ENCODE measurements at places on chromosomes 11 and 22. TPM values are rescaled to one million over a fixed set of nuclear protein-coding genes. Genes with fewer than 3 reads are reported as not detected.

SLC22A9 gene
- total RNA-seq = not detected

PYGM gene
- total RNA-seq = 183 TPM

OR2AG1 gene
- total RNA-seq = not detected

OR51B5 gene
- total RNA-seq = not detected

GRCh38 chr22:40423310-40423688 lies 52.9 kb downstream of the SGSM3 start:
- no peak for DNase-seq

RCOR2 gene
- total RNA-seq = 9.9 TPM

- DNase-seq = peak; percentile 4
Observed at GRCh38 chr22:46024136-46024840, 47.3 kb upstream of the WNT7B start.

DNA sequence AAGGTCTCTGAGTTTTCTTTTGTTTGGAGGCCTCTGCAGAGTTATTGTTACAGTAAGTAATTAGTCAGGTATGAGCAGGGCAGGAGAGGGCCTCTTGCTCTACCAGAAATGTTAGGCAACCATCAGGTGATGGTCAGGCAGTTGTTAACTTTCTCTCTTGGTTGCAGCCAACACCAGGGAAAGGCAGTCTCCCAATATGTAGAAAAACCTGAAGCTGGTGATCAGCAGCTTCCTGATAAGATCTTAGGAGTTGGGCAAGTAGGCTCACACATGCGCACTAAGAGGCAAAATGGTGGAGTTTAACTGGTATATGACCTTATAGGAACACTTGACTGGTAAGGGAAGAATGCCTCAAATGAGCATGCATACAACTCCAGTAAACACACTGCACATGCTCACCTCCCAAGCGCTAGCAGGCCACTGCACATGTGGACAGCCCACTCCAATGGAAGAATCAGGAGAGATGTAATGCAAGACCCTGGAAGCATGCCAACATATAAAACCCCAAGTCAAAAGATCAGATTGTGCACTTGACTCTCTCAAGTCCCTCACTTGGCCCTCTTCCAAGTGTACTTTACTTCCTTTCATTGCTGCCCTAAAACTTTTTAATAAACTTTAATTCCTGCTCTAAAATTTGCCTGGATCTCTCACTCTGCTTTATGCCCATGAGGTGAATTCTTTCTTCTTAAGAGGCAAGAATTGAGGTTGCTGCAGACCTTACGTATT lies 23.7 kb upstream of the SLC35F2 start:
- DNase-seq = no peak

GRCh38 chr11:20623252-20623651 lies 23.8 kb downstream of the SLC6A5 start:
- no peak for DNase-seq

DNA sequence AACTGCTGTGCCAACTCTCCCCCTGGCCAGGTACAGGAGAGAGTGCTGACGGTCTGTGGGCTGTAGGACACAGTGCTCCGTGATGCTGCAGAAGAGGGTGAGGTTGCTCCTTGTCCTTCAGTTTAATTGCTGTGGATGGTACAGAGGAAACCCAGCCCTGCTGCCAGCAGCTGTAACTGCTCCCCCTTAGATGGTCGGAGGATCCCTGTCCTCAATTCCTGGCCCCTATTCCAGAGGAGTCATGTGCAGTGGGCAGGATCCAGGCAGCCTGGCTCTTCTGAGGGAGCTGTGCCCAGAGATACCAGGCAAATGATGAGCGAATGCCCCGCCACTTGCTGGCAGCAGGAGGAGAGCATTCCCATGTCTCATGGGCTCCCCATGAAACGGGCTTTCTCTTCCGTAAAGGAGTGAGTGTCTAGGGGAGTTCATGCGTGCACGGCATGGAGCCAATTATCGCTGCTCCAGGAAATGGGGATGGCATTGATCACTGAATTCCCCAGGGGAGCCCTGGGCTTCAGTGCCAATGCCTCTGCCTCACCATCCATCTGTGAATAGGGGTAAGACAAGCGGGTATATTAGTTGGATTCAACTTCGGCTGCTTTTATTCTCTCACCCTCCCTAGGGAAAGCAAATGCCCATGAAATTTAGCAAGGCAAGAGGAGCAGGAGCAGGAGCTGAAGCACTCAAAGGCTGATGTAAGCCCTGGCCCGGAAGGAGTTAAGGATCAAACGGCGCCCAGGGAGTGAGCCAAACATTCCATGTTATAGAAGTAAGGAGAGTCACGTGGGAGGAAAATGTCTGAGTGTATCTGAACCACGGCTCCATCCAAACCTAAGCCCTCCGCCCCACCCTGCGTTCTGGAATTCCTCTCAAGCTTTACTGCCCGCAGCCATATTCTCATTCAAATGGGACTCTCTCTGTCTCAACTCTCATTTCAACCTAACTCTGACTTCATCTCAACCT lies 51.0 kb upstream of the CSNK2A3 start:
- DNase-seq = peak; percentile 60

GRCh38 chr11:71298761-71299181 lies 46.4 kb upstream of the SHANK2 start:
- no peak for DNase-seq

DNA sequence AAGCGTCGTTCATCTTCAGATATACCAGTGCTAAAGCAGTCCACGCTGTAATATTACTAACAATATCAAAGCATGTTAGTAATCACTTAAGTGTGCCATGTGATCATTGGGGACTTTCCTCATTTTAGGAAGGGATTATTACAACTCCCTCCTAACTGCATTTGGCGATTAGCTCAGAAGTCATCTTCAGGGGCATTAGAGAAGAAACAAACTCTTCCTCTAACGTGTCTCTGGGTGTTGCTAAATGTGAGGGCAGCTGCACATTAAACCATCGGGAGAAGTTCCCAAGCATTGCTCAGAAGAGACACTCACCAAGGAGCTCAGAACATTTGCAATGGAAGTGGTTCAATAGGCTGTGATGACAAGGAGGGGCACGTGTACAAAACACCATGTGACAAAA lies 17.2 kb downstream of the TESMIN start:
- no peak for DNase-seq

- DNase-seq = no peak
Observed at GRCh38 chr22:33255791-33256190, 197.6 kb upstream of the SYN3 start.

- no peak for DNase-seq
Observed at GRCh38 chr11:102760344-102761035, 19.9 kb downstream of the MMP10 start.

KLHDC7B gene
- not detected for total RNA-seq

EIF1AD gene
- 20.1 TPM for total RNA-seq

DNA sequence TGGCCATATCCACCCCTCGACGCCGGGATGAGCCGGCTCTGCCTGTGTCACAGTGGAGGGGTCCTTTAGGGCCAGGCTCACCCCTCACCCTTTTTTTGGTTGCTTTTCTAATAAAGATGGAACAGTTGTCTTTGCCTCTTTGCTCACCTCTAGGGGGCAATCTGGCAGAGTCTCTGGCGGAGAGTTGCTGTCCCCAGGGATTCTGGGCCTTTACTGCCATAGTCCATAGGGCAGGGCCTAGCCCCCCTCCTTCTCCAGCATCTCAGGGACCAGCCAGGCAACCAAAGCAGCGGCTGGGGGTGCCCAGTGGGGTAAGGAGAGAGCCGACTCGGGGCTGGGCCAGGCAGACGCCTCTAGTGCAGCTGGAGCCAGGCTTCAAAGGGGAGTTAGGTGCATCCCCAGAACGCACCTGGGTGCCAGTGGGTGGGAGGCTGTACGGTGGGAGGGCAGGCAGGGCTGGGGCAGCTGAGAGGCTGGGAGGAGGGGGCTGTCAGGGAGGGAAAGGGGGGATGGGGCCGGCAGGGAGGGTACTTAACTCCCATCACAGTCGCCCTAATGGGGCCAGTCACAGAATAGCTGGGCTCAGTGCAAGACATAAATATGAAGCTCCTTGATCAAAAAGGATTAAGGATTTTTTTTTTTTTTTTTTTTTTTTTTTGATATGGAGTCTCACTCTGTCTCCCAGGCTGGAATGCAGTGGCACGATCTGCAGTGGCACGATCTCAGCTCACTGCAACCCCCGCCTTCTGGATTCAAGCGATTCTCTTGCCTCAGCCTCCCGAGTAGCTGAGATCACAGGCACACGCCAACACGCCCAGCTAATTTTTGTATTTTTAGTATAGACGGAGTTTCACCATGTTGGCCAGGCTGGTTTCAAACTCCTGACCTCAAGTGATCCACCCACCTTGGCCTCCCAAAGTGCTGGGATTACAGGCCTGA lies 2.5 kb upstream of the SUSD2 start:
- DNase-seq = no peak

GRCh38 chr11:112212290-112212689 lies 13.9 kb upstream of the PTS start:
- DNase-seq = no peak

- DNase-seq = no peak
Observed at GRCh38 chr11:47326198-47326597, 26.3 kb downstream of the MYBPC3 start.

OR8A1 gene
- not detected for total RNA-seq

PGA4 gene
- 0.83 TPM for total RNA-seq

DNA sequence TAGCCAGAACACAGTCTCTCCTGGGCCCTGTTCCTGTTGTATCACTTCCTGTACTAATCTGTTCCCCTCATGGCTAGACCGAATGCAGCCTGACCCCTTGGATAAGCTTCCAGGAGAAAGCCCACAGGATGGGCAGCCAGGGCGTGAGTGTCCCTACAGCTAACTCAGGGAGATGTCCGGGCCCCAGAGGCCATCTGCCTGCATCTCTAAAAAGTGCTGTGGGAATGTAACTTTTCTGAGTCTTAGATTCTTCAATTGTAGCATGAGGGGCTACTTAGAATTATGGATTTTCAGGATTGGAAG lies 7.7 kb upstream of the MALAT1 start:
- DNase-seq = no peak

GRCh38 chr11:12134236-12134585 lies 23.8 kb downstream of the MICAL2 start:
- DNase-seq = peak; percentile 73

E2F8 gene
- total RNA-seq = 2.0 TPM
